ENCODE measurements at places on chromosomes 7 and 10.
A peak's percentile ranks its signal among the peaks of the same experiment; 100 is the strongest.

DNA sequence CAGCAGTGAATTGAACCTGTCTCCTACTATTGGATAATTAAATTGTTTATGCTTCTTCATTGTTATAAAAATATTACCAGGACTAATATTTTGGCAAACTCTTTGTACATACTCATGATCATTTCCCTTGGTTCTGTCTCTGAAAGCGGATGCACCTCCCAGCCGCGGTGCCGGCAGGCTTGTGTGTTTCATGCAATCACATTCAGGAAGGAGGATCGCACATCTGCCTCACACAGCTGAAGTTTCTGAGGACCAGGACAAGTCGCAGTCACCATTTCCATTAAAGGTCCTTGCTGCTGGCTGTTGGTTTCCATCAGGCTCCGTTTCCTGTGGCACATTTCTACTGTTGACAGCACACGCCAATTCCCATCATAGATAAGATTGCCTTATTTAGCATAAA, 117.8 kb upstream of the SHH start:
- no peak for DNase-seq

DNA sequence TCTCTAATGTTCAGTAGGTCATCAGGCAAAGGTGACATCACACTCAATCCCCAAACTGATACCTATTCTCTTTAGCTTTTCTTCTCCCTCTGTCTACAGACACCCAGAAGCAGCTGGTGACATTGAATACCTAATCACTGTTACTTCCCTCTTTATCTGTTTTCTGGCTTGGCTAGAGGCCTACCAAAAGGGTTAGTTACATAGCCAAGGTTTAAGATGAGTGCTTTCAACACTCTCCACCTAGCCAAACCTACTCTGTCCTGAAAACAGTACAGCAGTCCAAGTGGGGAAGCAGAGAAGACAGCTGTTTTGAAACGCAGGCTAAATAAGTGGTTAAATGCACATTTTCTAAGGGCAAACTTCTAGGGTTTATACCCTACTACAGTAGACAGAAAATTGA, 39.4 kb downstream of the CCNJ start:
- no peak for DNase-seq

- DNase-seq, result no peak
Measured at GRCh38 chr10:126314863-126315493, 73.3 kb downstream of the ADAM12 start.

DNA sequence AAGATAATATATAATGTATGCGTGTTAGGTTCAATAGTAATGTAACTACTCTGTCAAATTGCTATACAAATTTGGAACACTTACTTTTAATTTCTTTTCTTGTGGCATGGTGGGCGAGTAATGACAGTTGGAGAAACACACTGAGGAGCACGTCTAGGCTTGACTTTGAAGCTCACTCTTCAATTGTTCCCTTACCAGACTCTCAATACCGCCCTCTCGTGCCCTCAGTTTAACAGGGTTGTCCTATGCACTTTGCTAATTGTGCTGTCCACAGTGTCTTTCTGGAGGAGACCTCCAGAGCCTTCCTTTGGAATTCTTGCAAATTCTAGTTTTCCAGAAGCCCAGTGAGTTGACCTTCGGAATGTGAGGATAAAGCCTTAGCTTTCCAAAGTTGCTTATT, 107.2 kb upstream of the RELN start:
- DNase-seq, result peak; percentile 63

DNA sequence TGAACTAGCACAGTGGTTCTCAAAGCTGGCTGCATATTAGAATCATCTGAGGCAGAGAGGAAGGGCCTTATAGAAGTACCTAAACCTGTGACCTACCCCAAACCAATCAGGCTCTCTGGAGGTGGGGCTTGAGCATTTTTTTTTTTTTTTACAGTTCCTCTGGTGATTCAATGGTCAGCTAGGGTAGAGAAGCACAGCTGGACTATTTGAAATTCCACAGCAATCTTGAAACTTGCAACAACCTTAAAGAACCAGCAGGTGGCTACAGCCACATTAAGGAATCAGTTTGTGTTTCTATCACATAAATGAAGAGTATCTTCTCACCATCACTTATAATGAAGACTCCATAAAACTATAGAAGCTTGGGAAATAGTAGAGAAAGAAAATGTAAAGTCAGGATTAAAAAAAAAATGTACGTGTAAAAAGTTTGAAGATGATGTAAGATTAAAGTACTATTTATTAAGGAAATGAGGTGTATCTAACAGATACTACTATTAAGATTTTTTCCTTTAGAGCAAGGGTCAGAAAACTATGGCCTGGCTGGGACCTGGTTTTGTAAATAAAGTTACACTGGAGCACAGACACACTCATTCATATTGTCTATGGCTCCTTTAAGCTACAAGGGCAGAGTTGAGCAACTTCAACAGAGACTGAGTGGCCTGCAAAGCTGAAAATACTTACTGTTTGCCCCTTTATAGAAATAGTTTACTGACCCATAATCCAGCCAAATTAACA, 3.8 kb downstream of the RTKN2 start:
- peak; percentile 94 for DNase-seq

- no peak for DNase-seq
Measured at GRCh38 chr7:12756821-12757220, 69.4 kb downstream of the ARL4A start.

GRCh38 chr7:152052771-152053170, 27.3 kb downstream of the GALNT11 start:
- DNase-seq, result no peak

DNA sequence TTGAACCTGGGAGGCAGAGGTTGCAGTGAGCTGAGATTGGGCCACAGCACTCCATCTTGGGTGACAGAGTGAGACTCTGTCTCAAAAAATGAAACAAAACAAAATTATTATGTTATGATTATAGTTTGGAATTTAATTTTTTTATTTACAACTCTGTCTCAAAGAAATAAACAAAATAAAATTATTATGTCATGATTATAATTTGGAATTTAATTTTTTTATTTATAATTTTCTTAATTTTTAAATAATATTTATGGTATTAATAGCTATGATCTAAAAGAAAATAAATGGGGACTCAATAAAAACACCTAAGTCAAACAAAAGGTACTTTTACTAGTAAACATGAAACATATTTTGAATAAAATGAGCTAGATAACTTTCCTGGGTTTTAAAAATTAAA, 994.8 kb upstream of the GHITM start:
- DNase-seq, result no peak

GRCh38 chr7:2409745-2410414, 6.5 kb downstream of the CHST12 start:
- DNase-seq, result no peak

DNA sequence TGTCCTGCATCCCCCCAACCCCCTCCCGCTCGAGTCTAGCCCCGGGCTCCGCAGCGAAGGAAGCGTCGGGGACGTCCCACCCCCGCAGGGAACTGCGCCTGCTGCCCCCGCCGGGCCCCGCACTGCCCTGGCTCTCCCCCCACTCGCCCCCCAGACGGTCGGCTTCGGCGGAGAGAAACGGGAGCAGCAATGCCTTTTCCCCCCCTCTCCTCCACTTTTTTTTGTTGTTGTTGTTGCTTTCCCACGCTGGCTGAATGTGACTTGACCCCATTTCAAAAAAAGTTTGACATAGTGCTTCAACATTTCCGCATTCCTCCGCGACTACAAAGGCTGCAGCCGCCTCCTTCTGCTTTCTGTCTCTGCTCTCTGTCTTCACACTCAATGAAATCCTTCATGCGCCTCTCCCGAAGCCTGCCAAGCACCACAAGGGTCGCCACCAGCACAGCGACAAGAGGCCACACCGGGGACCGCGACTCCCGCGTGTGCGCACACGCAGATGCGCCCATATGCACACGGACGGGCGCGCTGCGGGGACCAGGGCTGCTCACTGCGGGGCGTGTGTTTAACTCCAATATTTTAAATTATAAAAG, 1.0 kb downstream of the CDK6 start:
- DNase-seq, result peak; percentile 87

DNA sequence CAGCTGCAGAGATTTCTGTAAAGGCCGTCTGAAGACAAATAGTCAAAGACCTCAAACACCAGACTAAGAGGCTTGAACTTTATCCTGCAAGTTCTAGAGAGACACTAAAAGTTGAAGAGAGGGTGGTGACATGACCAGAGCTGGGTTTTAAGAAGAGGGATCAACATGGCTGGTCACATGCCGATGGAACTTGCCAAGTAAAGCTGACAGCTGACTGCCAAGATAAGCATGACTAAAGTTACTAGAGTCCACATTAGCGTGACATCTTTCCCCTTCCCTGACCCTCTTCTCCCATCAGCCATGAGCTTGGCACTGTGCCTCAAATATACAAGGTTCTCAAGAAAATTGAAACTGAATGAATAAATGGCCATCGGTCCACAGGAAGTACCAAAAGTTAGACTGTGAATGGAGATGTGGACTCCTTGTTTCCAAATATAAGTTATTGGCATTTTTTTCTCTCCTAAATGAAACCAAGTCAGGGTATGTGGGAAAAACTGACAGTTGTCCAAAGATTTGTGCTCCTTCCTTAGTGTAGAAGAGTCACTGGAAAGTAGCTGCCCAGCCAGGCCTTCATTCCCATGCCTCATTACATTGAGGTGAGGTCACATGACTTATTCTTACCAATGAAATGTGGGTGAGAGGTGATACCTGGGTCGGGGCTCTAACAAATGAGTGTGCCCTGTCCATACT, 24.5 kb downstream of the XPNPEP1 start:
- no peak for DNase-seq

DNA sequence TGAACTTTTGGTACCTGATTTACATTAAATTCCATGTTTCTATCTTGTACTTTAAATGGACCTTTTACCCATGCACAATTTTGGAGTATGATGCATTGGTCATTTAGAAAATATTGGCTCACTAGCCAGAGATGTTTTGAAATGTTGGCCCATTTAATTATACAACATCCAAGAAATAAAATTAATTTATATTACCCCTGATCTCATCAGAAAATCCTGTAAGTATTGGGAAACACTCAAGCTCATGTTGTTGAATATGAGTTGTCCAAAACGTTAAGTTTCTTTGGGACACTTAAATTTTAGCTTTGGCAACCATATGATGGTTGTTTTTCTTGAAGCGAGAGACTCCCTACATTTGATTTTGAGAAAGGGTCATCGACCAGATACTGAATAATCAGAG, 492.7 kb downstream of the RPS24 start:
- no peak for DNase-seq

DNA sequence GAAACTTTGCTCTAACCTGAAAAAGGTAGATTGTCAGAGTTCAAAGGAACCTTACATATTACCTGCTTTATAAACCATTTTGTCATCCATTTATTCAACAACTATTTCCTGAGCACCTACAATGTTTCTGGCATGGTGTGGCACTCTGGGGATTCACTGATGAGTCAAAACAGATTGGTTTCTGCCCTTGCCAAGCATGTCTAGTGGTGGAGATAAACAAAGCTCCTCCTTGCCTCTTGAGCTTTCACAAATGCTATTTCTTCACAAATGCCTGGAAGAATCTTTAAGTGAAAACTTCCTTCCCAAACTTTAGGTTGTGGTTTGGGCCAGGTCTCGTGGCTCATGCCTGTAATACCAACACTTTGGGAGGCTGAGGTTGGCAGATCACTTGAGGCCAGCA, 85.1 kb upstream of the RELN start:
- DNase-seq, result no peak

- no peak for DNase-seq
Measured at GRCh38 chr10:62538606-62539005, 164.4 kb downstream of the ZNF365 start.

GRCh38 chr10:77240706-77241349, 396.8 kb downstream of the KCNMA1 start:
- no peak for DNase-seq

DNA sequence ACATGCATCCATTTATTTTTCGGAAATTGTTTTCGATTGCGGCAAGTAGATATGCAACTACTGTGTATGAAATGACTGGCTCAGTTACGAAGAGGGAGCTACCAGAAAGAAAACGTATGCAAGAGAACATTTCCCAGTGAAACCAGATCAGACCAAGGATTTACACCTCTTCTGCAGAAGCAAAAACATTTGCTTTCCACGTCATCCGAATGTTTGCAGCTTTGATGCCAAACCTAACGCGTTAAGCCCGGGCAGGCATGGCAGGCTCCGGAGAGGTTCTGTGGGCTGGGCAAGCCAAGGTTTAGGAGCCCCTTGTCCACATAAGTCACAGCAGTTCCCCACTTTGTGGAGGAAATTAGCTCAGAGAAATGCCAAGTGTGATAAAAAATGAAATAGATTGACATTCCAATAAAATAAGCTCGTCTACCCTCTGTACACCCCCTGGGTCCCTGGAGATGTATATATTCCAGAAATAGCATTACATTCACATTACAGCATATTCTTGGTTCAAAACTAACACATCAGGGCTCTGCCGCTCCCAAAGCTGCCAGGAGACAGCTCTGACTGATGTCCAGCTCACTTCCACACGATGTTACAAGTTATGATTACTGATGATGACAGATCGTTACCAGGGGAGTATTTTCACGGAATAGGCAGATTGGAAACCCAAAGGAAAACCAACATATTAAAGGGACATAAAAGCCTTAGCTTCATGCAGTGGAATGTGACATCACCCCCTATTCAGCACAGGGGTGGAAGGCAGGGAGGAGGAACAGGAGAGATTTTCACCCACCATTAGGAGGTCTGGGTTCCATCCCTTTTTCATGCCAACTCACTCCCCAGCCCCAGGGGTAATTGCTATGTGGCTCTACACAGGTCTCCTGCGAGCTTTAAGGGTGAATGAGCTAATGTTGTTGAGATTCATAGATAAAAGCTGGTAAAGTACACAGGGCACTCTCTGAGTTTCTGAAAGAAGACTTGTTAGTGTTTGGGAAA, 81.5 kb downstream of the LYZL1 start:
- DNase-seq, result no peak

DNA sequence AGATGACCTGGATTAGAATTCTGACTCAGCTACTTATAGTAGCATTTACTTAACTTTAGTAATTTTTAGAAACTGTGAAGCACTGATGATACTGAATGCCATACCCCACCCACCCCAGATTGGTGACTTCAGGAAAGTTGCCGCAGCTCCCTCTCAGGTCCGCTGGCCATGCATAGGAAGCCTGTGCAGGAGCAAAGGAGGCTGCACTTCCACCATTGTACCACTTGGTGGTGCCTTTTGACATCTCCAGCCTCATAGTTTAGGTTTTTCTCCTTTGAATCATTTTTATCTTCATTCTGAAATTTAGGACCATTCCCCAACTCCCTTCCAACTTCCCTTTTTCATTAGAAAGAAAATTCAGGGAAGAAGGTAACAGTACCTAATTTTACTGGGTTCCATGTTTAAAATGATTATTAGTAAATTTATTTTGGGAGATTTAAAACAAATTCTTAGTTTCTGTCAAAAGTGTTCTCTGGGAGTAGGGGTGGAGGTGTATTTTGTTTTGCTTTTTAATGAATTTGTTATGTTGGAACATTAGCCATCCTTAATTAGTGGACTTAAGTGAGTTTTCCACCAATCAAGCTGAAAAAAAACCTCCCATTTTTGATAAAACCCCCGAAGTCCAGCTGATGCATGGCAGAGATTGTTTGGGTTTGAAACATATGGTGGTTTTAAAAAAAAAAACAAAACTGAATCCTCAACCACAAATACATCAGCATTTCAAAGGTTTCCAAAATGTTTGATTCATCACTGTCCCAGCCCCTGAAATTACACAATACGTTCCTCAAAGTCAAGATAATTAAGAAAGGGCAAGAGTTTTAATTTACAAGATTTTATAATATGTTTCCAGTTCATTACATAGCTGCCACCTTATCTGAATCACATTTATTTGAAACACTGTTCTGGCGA, 109.6 kb downstream of the WNT2 start:
- DNase-seq, result peak; percentile 80

Measured in ACHN (cell line).